ENCODE measurements at places on chromosomes 4 and X.

DNA sequence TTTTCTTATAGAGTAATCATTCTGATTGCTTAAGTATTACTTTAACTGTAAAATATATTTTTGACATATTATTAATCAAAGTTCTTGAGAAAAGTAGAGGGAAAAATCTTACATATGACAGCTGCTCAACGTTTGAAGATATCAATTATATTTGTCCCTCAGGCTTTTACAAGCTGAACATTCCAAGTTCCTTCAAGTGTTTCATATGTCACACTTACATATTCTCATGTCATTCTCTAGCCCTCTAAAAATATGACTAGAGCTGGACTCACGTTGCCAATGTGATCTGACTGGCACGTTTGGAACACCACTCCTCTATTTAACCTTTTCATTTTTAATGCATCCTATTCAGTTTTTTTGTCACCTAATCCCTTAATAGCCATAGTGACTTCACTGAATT is 492.9 kb downstream of the PCDH18 start:
- DNase-seq, result no peak

DNA sequence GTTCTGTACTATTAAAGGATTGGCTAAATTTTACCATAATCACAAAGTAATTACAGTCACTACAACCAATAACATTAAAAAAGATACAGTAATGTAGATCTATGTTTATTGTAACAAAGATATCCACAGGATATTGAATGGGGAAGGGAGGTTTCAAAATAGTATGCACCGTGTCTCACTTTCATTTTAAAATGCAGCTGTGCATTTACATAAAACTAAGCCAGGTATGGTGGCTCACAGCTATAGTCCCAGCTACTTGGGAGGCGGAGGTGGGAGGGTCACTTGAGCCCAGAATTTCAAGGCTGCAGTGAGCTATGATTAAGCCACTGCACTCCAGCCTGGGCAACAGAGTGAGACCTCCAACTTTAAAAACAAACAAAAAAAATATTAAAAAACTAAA is 8.5 kb downstream of the SRP72 start:
- DNase-seq, result no peak

- no peak for DNase-seq
Measured at GRCh38 chr4:76947369-76947768, 2.2 kb upstream of the SEPTIN11 start.

DNA sequence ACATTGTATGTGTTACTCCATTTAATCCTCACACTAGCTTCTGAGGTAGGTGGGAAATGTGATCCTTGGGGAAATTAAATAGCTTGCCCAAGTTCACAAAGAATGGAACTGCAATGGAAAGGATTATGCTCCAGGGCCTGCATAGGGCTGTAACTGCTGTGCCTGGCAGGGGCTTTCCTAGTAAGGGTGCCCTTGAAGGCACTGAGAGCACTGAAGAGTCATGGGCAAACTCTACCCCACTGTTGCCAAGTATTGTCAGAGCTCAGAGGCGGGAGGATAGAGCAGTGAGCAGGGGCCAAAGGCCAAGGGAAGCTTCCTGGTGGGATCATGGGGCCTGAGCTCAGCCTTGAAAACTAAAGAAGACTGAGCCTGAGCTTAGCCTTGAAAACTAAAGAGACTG is 133.0 kb upstream of the NALF2 start:
- no peak for DNase-seq

DNA sequence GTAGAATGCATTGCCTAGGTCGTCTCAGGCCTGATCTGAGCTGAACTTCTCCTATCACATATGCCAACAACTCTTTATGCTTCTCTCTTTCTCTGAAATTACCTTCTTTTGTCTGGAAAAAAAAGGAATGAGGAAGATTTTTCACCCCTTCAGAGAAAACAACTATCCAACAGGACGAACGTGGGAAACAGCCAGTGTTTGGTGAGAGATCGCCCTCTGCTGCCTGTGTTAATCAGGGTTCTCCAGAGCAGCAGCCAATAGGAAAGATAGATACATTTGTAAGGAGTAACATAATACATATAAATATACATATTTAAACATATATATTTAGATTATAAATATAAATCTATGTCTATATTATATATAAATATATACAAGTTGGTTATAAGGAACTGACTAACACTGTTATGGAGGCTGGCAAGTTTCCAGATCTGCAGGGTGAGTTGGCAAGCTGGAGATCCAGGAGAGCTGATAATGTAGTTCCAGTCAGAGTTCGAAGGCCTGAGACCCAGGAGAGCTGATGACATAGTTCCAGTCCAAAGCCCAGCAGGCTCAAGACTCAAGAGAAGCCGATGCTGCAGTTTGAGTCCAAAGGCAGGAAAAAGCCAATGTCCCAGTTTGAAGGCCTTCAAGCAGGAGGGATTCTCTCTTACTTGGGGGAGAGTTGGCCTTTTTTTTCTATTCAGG is 13.3 kb downstream of the CETN2 start:
- DNase-seq, result peak; percentile 18

DNA sequence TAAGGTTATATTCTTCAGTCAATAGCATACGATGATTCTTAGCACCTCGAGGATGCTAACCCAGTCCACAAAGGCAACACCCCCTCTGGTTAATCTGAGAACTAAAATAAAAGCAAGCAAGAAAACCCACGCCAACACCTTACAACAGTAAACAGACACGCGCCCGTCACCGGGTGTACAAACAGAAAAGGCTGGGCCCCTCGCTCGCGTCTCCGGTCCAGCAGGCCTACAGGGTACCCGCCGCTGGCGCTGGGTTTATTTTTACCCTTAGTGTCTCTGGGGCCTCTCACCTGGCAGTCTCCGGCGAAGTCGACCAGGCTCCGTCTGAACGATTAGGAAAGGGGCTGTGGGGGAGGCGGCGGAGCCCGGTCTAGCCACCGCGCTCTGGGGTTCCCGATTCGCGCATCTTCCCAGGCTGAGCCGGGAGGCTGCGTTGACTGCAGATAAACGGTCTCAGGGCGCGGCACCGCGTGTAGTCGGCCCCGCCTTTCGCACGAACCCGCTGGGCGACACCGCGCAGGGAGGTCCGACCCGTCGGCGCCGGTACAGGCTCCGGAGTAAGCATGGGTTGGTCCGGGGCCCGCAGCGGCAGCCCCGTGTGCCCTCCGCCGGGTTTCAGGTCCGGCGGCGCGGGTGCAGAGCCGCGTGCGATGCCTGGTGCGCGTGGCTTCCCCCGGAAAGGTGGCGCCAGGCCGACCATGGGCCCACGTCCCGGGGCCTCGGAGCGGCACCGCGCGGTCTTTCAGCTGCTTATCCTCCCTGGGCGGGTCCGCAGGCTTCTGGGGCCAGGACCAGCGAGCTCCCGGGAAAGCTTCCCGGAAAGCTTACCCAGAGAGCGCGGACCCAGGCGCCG is 441 bp downstream of the SLC9B2 start:
- DNase-seq, result no peak

DNA sequence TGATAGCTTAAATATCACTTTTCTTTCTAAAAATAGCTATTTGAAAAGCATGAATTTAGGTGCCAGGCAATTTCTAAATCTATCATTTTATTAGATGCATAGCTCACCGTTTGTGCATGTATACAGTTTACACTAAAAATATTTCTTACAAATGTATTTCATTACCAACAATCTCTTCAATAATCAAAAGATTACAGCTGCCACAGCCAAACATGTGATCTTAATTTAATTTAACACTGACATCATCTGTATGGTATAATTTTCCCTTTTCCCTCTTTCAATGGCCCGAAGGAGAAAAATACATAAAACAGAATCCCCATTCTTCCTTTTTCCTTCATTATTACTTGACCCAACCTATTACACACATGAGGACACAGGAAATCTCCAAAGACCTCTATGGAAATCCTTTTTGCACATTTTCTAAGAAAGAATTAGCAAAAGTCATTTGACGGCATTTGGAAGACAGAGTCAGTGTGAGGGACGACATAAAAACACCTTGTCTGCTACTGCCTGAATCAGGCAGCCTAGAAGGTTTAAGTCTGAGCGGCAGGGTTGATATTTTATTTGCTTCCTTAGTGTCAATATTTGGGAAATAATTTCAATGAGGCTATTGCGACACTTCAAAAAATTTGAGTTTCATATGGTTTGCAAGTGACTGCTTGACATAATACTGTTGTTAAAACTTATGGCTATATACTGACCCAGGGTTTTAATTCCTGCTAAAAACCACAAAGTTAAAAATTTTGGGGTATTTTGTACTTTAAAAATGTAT is 111.2 kb downstream of the TTC29 start:
- no peak for DNase-seq

DNA sequence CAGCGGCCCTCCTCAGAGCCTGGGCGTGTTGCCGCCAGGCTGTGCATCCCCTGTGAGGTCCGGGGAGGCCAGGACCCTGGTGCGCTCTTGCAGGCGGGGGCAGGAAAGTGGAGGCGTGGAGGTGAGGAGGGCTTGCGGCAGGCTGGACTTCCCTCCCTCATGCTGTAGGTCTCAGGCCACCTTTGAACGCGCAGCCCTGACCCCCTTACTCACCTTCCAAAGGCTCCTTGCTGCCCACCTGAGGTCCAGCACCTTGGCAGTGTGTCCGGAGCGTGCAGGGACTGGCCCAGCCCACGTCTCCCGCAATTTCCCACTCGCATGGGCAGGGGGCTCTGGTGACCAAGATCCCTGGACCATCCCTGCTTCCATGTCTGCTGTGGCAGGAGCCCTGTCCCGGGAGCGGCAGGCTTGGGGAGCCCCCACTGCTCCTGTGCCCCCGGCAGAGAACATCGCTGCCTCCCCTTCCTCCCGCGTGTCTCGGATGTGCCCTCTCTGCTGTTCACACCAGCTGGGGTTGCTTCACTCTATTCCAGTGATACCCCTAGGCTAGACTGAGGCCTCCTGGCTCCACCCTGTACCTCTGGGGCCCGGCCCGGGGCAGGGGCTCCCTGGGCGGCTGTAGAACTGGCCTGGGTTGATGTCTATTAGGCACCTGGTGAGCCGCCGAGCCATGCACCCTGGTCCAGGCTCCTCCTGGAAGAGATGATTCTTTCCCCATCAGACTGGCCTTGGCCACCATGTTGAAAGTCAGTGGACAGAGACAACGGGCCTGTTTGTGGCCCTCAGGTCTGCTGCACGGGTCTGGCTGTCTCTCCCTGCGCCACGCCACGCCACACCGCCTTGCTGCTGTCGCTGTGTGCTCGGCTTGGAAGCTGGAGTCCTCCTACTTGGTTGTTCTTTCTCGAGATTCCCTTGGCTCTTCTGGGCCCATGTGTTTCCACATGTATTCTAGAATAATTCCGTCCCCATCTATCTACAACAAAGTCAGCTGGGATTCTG is 95.4 kb upstream of the ADRA2C start:
- no peak for DNase-seq

DNA sequence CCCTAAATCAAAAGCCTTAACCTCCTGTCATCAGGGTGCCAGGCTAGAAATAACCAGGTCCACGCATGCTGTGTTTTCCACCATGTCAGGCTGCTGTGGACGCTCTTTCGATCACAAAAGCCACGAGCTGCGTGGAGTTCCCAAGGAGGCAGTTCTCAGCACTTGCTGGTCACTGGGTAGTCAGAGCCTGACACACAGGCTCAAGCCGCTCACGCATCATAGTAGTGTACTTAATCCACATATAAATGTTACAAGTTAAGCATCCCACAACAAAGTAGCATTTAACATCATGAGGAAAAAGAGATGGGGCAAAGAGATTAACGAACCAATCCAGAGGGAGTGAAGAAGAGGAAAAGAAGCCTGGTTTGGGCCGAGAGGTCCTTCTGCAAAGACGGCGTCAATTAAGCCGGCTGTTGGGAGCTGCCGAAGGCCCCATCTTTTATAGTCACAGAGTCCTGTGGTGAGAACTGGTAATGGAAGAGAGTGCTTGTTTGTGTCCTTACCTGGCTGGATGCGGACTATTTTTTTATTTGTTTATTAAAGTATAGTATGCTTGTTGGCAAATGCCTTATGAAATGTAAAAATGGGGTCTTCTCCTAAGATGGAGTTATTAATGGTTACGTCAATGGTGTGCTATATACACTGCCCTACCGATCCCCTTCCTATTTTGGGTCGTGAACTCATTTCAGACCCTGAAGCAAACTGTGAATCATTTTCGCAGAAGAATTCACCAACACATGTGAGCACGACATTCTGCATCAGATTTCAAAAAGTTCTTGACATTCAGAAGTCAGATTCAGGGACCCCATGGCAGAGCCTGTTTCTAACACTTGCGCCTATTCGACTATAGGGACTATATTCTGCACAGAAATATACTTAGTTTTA is 675 bp downstream of the PRIMPOL start:
- DNase-seq, result no peak

DNA sequence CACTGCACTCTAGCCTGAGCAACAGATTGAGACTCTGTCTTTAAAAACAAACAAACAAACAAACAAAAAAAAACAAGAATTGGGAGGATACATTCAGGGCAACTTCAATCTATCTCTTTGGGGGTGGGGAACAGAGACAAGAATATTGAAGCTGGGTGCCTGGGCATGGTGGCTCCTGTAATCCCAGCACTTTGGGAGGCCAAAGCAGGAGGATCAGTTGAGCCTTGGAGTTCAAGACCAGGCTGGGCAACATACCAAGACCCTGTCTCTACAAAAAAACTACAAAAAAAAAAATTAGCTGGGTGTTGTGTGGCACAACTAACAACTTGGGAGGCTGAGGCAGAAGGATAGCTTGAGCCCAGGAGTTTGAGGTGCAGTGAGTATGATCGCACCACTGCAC is 1.2 kb downstream of the LETM1 start:
- DNase-seq, result no peak

- DNase-seq, result no peak
Measured at GRCh38 chr4:157700898-157701694, 471.7 kb downstream of the GASK1B start.

DNA sequence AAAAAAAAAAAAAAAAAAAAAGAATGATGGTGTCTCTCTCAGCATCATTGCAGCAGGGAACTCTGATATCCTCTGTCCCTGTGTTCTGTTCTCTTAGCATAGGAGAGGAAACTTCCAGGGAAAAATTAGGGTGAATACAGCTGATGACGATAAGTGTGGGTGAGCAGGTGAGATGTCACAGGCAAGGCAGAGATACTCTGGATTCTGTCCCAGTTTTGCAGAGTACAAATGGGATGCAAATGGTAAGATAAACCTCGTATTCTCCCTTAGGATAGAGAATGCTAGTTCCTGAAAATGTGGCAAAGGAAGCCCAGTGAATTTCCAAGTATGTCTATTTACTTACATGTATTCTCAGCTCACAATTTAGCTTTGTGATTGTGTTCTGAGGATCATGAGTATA is 671.6 kb upstream of the BOD1L1 start:
- no peak for DNase-seq

DNA sequence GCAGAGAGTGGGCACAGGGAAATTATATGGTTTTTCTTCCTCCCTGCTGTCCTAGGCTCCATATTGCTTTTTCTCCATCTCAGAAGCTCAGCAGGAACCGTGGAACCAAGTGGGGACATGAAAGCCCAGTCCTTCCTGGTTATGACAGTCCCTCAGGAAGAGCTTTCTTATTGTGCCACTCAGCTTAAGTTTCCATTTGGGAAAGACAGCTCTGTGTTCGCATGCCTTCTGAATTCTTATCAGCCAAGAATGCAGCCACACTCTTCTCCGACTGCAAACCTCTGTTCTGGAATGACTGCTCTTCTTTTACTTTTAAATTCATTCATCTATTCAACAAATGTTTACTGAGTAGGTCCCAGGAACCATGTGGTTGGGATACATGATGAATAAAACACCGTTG is 58.0 kb upstream of the PPARGC1A start:
- DNase-seq, result no peak

Data from Caki2 (cell line).